Activated naive CD4-positive, alpha-beta T cell (primary cell): ENCODE measurements at places on chromosomes 16 and 17.

DNA sequence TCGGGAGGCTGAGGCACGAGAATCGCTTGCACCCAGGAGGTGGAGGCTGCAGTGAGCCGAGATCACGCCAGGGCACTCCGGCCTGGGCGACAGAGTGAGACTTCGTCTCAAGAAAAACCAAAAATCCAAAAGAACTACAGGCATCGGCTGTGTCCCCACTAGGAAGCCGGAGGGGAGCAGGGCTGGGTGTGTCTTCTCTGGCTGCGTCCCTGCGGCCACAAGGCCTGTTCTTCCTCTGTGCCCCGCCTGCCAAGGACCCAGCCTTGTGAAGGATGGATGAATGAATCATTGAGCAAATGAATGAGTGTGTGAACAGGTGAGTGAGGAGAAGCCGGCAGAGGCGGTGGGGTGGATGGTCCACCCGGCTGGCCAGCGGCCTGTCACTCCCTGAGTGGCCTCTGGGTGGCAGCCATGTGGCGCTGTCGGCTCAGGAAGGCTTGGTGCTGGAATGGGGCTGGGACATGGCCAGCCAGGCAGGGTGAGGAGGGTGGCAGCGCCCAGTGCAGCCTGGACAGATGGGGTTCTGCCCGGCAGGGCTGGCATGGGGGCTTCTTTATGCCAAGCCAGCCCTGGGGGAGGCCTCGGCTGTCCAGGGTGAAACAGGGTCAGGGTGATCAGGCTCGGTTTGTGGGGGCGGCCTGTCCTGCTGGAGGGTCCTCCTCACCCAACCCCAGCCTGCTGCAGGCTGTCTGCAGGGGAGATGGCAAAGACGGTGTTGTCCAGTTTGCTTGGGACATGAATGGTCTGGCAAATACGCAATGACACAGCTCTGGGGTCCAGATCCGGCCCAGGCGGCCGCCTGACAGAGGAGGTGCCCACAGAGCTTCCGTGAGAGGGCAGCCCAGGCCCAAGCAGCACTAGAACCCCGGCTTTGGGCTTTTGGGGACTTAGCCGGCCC, 21.7 kb downstream of the SLC25A10 start:
- peak; percentile 28 for DNase-seq

- no peak for DNase-seq
These were observed 4.6 kb upstream of the EMP2 start for GRCh38 chr16:10584981-10585438.

GRCh38 chr17:50270435-50271362, 3.6 kb upstream of the TMEM92 start:
- no peak for DNase-seq

GRCh38 chr17:7843257-7843535, 9.2 kb downstream of the KDM6B start:
- DNase-seq: no peak

DNA sequence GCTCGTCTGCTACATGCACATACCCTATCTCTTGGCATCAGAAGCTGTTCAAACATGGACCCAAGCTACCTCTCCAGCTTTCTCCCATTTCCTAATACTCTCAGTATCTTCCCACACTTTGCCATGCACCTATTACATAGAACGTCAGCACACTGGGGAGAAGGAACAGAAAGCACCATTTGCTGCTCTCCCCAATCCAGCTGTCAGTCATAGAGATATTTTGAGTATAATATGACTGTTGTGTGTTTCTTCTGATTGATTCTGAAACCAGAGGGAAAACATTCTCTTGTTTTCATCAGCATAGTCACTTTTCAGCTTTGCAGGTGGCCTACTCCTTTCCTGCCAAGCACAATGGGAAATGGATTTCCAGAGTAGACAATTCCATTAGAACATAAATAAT, 107.1 kb downstream of the ADAMTS18 start:
- no peak for DNase-seq
